Brain pericyte (primary cell): ENCODE measurements at places on chromosomes 6 and 20.
A peak's percentile ranks its signal among the peaks of the same experiment; 100 is the strongest.

DNA sequence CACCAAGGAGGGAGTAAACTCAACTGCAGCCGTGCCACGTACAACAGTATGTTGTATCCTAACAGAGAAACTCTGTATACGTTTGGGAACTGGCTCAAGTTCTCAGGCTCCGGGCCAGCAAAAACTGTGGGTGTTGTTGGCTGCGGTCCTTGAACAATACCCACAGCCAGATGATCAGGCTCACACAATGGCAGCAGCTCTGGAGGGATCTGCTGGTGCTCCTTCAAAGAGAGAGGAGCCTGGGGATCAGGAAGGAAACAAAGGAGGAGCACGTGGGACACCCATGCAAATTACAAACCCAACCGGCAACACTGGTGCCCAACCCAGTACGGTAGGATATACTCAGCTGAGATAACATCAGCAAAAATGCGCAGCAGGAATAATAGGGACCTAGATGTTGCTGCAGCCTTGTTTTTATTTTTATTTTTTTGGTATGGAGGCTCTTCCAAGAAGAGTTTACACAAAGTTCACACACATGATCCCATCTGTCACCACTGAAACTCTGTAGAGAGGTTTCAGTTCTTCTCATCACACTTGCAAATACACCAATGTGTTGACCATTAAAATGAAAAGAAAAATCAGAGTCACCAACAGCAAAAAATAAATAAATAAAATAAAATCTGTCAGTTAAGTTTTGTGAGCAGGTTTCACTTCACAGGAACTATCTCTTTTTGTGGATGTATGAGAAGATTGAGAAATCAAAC is 41.2 kb upstream of the PDE10A start:
- DNase-seq: peak; percentile 87

- DNase-seq: no peak
Observed at GRCh38 chr20:38119446-38119845, 45.6 kb downstream of the TGM2 start.

DNA sequence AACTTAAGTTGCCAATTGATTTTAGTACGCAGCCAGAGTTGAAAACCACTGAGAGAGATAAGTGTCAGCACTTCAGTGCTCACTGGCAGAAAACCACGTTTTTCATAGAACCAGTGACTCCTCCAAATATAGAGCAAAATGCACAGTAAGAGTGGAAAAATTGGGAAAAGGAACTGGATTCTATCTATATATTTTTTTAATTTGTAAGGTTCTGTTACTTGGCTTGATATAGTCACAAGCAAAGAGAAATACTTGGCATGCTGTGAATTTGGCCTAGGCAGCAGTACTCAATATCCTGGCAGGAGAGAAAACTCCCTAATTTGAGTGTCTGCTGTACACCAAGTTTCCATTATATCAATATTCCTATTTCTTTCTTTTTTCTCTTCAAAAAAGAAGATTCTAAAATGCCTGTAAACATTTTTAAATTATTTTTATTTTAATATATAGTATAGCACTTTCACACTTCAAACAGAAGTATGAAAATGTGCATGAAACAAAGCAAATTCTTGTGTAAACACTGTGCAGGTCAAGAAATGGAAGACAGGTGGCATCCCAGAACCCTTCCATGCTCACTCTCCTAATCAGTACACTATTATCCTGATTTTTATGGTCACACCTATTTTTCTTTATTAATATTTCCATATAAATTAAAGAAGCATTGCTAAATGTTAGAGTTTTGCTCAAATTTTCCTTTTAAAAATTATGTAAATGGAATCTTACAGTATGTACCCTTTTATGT is 561.8 kb upstream of the RNF217 start:
- no peak for DNase-seq

DNA sequence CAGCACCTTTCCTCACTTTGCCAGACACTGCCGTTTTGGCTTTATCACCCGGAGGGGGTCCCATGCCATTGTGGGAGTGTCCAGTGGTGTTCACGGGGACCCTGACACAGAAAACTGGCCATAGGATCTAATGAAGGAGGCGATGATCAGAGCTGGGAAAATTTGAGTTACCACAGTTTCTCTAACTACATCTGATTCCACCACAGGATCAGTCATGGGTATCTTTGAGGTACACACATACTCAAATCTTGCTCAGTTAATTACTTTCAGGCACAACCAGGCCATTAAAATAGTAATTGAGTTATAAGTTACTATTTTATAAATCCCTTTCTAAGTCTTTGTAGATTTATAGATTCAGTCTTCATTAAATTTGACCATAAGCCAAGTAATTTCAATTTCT is 215.1 kb downstream of the PRL start:
- DNase-seq: no peak

GRCh38 chr6:35327349-35328027 is 14.9 kb upstream of the PPARD start:
- no peak for DNase-seq

DNA sequence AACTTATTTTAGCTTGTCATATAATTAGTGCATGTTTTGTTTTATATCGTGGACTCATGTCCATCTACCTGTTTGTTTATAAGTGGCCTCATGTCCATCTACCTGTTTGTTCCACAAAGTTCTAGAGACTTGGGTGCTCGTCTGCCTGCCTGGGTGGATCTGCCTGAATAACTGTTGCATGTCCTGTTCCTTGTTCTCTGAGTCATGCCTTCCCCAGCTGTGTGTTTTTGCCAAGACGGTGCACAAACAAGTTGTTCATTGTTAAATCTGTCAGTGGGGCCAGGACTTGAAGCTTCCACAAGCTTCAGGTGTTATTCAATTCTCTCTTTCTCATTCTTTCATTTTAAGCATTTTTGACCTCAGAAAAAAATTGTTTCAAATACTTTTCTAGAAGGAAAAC is 358.0 kb upstream of the CITED2 start:
- DNase-seq: no peak

DNA sequence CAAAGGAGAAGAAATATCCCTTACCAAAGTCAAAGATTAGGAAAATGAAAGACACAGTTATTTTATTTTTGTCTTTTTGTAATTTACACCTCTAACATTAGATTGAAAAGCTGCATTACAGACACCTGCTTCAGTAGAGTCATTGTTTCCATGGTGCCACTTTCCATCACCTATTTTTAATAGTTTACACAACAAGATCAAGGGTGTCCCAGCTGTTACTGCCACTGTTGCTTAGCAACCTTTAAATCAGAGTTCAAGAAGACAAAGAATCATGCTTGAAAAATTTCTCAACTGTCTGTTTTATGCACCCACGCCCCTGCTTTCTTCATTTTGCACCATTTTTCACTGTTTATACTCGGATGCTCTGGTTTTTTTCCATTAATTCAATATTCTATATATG is 668.2 kb upstream of the GJE1 start:
- no peak for DNase-seq
